CD4-positive, alpha-beta T cell treated with Interleukin-12 subunit alpha and Interleukin-12 subunit beta, for 1 hour (primary cell): ENCODE measurements at places on chromosomes 5 and 9.
A peak's percentile ranks its signal among the peaks of the same experiment; 100 is the strongest.

DNA sequence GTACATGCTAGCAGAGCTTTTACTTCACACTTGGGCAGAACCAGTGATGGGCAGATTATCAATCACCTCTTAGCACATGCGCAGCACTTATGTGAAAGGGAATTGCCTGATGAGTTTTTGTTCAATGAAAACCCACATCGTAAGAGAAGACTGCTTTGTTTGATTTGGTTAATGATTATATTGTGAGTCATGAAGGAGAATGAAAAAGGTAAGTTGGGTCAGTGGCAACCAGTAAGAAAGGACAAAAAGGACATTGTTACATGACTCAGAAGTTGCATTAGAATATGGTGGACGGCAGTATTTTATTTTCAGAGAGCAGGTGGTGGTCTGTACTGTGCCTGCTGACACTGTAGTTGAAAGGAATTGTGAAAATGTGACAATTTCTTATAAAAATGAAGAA is 127.4 kb downstream of the AOPEP start:
- no peak for DNase-seq

DNA sequence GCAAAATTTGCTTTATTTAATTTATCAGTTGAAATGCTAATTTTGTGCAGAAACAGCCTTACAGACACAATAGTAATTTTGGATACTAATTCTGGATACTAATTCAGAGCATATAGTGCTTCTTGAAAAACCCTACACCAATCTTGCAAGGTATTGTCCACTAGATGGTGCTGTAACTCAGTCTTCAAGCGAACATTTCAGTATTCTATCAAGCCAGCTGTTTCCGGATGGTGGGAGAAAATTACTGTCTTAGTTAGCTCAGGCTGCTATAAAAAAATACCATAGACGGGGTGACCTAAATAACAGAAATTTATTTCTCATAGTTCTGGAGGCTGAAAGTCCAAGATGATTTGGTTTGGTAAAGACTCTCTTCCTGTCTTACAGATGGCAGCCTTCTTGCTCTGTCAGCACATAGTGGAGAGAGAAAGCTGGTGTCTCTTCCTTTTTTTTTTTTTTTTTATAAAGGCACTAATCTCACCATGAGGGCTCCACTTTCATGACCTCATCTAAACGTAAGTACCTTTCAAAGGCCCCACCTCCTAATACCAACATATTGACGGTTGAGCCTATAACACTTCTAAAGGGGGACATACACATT is 1306.5 kb upstream of the CDH9 start:
- no peak for DNase-seq

- DNase-seq: no peak
Measured at GRCh38 chr5:91956738-91957137, 573.6 kb upstream of the ARRDC3 start.

GRCh38 chr5:91018200-91018599 is 364.9 kb downstream of the ARRDC3 start:
- no peak for DNase-seq

GRCh38 chr9:23380821-23381220 is 445.2 kb downstream of the ELAVL2 start:
- no peak for DNase-seq

- no peak for DNase-seq
Measured at GRCh38 chr5:162209005-162209605, 141.5 kb downstream of the GABRG2 start.

DNA sequence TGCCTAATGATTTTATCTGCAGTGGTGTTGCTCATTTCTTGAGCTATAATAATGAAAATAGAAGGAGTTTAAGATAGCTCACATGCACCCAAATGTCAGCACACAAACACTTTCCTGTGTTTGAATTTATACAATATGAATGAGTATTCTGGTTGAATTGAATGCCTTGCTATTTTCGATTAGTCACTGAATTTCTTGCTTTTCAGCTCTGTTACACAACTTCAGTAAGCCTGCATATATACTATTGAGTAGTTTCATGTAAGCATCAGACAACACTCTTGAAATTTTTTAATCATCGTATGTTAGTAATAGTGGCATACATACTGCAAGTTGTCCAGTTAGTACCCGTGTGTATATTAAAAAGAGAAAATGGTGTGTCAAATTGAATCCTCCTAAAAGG is 281.5 kb upstream of the GRIA1 start:
- no peak for DNase-seq

GRCh38 chr9:36874921-36875320 is 159.1 kb downstream of the PAX5 start:
- DNase-seq: no peak

GRCh38 chr5:72702881-72703434 is 113.5 kb upstream of the TNPO1 start:
- DNase-seq: no peak

DNA sequence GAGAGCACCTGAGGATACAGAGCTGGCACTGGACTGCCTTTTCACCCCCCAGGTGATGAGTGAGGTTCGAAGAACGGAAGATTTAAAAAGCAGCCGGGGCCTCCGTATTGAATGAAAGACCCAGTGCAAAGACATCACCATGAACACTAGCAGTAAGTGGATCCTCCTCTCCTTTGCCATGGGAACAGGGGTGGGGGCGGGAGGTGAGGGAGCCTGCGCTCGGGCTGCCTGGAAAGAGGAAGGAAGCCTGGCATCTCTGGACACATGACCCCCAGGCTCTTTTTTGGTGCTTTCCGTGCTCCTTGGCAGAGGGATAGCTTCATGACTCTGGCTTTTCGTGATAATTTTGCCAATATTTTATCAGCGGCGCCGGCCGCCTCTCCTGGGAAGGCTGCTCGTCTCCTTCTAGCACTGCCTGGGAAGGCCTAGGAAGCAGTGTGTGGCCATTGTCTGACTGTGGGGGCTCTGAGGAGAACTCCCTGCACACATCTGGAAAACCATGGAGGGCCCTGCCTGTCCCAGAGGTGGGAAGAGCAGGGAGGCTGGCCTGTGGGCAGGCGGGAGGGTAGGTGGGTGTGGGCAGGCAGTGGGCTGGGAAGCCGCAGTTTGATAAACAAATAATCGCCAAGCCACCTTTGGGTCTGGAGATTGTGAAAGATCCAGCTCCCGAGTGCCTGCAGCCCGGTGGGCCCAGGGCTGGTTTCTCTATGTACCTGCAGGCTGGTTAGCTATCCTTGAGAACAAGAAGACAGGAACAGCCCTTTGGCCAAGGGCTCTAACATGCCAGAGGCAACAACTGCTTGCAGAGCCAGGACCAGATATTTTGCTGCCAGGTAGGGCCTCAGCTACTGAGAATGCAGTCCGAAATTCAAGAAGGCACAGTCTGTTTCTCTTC is 911 bp downstream of the ABLIM3 start:
- DNase-seq: no peak

DNA sequence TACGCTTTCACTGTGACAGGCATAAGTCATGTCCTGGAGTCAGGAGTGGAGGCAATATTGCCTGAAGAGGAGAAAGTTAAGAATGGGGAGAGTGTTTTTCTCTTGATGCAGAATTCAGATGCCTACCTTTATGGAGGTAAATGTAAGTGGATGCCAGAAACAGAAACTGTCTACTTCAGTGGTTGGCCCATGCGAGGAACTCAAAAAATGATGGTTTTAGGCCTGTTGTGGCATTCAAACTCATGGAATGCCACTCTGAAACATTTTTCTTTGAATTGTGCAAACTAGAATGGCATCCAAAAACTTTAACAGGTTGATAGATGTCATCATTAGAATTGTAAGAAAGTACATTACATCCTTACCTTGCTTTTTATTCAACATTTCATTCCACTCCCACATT is 47.7 kb upstream of the NTRK2 start:
- DNase-seq: no peak

- DNase-seq: no peak
Measured at GRCh38 chr5:89712134-89712700, 697.3 kb downstream of the CETN3 start.

GRCh38 chr5:172364773-172365172 is 81.2 kb upstream of the UBTD2 start:
- no peak for DNase-seq

- DNase-seq: peak; percentile 78
Measured at GRCh38 chr9:113511856-113512761, 48.6 kb downstream of the RGS3 start.
